Hypothalamus (tissue), 51 donors: ENCODE measurements at places on chromosomes 13 and 19.
A peak's percentile ranks its signal among the peaks of the same experiment; 100 is the strongest.

- DNase-seq, result no peak
Observed at GRCh38 chr13:109281017-109281902, 505.1 kb downstream of the IRS2 start.

DNA sequence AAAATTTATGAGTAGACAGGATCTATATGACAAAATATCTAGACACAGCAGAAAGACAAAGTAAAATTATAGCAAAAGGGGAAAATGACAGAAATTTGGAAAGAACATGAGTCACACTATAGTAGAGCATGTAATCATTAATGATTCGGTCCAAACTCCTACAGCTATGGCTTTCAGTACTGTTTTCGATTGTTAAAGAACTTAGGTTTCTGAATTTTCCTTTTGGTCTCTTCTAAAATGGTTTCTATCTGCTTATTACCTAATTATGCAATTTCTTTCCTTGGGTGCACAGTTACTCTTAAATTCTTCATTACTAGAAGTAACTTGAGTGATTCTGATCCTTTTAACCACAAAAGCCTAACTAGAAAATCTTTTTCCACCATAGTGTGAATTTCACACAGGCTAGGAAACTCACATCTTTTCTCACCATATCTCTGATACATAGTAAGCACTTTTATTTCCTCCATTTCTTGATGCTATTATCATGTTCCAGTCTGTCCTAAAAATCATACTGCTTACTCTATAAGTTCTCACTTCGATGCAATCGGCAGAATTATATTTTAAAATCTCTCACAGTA lies 1101.4 kb downstream of the PCDH9 start:
- DNase-seq, result no peak

DNA sequence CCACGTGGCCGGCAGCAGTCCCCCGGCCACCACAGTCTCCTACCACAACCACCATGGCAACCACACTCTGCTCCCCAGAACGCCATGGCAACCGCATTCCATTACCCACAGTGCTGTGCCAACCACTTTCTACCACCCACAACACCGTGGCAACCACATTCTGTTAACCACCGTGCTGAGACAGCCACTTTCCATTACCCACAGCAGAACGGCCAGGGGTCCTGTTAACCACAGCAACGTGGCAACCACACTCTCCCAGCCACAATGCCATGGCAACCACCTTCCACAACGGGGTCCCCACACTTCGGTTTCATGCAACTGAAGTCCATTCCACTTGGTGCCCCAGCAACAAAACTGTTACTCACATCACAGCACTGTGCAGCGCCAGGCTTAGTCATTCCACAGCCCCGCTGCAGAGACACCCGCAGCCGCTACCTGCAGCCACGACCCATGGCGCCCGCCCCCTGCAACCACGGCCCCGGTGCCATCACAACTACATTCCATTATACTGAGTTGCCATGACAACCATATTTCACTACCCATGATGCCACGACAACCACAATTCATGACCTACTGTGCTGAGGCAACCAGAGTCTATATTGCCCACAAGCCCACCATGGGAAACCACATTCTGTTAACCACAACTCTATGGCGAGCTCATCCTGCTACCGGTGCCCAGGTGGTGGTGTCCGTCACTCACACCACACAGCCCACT lies 10.0 kb downstream of the DPF1 start:
- no peak for DNase-seq

DNA sequence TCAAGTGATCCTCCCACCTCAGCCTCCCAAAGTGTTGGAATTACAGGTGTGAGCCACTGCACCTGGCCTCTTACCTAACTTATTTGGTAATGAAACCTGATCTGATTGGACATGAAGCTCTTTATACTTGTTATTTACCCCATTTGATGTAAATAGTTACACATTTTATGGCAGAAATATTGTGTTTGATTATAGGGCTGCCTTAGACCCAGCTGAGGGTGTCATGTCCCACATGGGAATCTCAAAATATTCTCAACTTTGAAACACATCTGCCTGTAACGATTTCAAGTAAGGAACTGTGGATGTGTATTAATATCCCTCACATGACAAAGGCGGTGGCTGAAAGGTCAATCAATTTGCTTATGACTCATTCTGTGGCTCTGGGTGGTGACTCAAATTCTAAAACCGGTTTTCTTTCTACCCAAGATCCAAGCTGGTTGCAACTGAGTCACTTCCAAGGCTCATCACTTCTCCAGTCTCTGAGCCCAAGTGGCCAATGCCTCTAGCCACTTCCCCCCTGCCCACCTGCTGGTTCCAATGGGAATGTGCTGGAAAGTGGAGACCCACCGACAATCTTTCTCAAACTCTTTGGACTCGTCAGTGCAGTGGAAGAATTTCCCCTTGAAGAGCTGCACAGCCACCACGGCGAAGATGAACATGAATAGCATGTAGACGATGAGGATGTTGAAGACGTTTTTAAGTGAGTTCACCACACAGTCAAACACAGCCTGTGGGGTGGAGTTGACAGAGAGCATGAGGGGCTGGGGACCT lies 110.9 kb downstream of the IER2 start:
- no peak for DNase-seq

- DNase-seq, result peak; percentile 90
Observed at GRCh38 chr19:609004-609346, 19.3 kb downstream of the HCN2 start.

DNA sequence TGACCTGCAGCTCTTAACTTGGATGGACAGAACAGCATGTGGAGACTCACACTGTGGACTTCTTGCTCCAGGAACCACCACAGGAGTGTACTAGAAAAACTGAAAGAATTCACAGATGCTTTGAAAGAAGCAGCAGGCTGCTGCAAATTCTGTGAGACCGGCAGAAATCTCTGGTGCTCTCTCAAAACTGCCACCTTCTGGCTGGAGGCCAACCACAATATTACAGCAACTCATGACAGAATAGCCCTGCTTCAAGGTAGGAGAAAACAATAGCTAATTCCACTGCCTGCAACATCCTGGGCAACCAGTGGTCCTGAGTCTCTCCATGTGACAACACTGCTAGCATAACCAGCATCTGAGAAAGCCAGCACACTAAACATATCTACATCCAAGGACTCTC lies 26.9 kb downstream of the CDK8 start:
- DNase-seq, result no peak

GRCh38 chr19:14514215-14514863 lies 3.9 kb downstream of the DNAJB1 start:
- no peak for DNase-seq

DNA sequence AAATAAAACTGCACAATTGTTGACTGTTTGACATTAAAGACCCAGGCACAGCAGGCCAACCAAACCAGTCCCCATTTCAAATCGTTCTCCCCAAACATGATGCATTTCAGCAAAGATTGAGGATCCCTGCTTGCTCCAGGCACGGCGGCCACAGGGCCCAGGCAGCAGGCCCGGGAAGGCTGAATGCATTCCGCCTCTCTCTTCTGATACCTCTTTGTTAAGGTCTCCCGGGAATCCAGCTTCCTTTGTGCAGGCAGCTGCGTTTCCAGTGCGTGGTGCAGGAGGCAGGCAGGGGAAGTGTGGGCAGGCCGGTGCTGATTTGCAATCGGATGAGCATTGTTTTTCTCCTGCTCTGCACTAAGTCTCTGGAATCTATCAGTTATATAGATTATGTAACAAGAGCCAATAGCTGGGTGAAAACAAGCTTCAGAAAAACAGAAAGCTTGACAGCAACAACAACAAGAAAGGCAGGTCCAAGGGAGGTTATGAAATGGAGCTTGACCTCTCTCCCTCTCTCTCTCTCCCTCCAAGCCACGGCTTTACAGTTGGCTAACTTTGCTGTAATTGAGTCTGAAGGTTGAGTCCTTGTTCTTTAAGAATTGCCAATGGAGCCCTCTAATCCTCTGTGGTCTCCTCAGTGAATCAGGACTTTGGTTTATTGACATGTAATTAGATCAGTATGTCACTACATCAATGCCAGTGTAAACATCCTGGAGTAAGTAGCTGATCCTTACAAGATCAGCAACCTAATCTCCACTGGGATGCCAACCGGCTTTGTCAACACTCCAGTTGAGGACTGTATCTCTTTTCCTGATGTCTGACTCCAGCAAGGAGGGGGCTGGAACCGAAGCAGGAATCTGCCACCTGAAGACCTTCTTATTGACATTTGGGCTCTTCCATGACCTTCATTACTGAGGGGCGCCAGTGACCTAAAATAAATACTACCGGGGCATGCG lies 338.0 kb downstream of the TEX29 start:
- peak; percentile 36 for DNase-seq

- DNase-seq, result no peak
Observed at GRCh38 chr13:23656637-23657371, 86.6 kb downstream of the TNFRSF19 start.
